AG09309 (cell line): ENCODE measurements at places on chromosomes 12 and 14.

- no peak for DNase-seq
These were observed 55.9 kb upstream of the SRSF5 start for GRCh38 chr14:69711065-69711464.

DNA sequence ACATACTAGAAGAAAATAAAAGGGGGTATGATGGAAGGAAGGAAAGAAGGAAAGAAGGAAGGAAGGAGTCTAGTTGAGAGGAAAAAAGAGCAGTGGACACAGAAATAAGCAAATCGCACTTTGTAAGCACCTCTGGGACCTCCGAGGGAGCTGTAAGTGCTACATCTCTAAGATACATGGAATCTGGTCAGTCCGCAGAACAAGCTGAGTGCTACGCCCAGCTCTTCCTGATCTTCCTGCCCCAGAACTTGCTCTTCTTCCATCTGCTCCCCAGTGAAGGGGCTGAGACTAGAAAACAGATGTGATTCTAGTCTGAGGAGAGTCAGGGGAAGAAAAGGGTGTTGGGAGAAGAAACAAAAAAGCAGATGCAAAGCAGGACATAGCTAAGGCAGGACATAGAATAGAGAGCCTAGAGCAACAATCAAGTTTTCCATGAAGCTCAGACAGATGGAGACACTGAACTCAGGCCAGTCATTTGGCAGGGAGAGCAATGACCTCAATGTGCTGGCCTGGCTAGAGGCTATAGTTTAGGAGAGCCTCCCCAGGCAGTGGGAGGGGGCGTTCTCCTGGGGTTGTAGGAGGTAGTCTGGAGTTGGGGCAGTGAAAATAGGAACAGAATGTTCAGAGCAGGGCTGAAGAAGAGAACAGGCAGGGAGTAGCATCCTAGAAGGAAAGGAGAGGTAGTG, 1.7 kb upstream of the MFAP5 start:
- DNase-seq: no peak

GRCh38 chr12:124804011-124804621, 59.5 kb downstream of the SCARB1 start:
- no peak for DNase-seq

DNA sequence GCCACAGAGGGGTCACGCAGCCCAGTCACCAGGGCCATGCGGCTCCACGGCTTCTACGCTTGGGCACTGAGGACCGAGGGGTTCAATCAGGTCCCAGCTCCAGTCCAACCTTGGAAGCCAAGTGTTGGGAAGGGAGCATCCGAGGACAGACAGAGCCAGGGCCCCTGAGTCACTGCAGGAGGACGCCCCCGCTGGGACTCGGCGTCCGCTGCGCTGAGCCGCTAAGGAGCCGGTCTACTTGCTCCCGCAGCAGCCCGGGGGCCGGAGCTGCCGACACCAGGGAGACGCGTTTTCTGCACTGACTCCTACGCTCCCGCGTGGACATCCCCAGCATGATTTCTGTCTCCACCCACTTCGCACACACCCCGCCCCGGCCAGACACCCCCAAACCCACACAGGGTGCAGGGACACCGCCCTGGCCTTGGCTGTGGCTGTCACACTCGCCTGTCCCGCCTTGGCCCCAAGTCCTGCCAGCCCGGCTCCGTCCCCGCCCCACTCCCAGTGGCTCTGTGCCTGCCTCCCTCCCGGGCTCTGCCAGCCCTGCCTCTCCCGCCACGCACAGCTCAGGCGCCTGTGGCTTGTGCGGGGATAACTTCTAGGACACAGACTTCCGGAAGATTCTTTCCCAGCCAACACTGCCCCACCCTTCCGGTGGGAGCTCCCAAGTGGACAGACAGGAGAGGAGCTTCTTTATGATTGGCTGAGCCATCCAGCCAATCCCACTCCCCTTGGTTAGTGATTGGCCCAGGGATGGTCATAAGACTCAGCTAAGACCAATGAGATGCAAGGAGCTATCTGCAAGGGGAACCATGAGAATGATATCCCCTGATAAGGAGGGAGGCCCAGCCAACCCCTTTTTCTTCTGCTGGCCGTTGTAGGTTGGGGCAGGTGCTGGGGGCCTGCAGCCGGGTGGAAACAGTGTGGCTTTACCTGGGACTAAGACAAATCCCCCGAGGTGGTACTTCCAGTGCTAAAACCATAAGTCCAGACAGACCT, 118.9 kb upstream of the SFSWAP start:
- no peak for DNase-seq

- DNase-seq: no peak
These were observed 594 bp downstream of the TAMALIN start for GRCh38 chr12:52007158-52007921.

DNA sequence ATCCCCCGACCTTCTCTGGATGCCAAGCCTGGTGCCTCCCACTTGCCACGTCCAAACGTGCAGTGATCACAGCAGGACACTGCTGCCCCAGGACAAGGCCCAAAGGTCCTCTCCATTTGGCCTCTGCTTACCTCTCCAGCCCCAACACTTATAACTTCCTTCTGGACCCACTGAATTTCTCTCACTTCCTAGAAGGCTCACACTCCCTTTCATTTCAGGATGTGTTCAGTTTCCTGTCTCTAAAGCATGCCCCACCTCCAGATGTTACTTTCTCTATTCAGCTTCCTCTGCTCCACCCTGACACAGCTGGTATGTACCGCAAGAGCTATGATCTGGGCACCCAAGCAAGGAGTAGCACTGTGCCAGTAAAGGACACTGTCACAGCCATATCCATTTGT, 33.0 kb downstream of the CDKL1 start:
- no peak for DNase-seq

- no peak for DNase-seq
These were observed 166.9 kb upstream of the BTG1 start for GRCh38 chr12:92312463-92312964.

DNA sequence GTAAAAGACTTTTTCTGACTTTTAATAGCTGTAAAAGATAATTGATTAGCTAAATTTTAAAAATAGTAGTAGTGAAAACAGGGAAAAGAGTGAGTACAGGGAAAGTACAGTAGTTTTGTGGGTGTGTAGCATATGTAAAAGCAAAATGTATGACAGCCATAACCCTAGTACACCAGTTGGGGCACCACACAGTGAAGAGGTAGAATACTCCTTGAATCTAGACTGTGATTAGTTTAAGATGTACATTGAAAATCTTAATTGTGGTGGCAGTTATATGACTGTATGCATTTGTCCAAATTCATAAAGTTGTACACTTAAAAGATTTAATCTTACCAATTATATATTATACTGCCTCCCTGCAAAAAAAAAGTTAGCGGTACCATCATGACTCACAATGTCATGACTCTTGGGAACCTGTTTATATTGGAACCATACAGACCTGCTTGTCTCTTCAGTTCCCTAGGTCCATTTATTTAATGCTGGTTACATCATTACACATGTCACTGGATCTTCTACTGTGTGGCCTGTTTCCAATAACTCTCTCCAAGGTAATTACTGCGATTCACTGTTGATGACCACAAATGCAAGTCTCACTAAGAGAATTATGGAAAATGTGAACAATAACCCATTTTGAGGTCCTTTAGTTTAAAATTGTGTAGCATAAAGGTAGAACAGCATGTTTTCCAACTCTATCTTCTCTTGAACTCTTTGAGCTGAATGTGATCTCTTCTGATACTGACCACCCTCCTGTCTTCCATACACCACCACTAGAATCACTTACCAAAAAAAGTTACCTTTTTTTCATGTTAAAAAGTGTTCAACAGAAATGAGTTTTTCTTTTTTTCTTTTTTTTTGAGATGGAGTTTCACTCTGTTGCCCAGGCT, 264.2 kb upstream of the AMIGO2 start:
- DNase-seq: peak; percentile 8

DNA sequence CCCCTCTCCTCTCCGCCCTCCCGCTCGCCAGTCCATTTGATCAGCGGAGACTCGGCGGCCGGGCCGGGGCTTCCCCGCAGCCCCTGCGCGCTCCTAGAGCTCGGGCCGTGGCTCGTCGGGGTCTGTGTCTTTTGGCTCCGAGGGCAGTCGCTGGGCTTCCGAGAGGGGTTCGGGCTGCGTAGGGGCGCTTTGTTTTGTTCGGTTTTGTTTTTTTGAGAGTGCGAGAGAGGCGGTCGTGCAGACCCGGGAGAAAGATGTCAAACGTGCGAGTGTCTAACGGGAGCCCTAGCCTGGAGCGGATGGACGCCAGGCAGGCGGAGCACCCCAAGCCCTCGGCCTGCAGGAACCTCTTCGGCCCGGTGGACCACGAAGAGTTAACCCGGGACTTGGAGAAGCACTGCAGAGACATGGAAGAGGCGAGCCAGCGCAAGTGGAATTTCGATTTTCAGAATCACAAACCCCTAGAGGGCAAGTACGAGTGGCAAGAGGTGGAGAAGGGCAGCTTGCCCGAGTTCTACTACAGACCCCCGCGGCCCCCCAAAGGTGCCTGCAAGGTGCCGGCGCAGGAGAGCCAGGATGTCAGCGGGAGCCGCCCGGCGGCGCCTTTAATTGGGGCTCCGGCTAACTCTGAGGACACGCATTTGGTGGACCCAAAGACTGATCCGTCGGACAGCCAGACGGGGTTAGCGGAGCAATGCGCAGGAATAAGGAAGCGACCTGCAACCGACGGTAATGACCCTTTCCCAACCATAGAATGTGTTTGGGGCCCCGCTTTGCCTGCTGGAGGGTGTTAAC, 615 bp downstream of the CDKN1B start:
- DNase-seq: no peak

DNA sequence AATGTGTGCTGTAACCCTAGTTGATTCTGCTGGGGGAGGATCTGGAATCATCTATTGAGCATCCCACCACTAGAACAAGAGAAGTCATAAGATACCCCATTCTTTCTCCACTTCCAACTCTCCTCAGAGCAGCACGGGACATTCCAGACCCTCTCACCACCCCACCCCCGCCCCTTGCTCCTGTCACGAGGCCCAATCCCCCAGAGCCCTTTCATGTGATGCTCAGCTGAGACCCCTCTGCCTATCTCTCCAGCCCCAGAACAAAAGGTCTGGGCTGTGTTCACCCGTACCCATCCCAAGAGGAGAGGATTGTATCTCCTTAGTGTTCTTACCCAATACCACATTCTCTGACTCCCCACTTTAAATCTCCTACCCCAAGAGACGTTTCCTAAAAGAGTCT, 602 bp downstream of the PMEL start:
- DNase-seq: no peak
